ENCODE measurements at places on chromosomes 7 and 10. TPM values are rescaled to one million over a fixed set of nuclear protein-coding genes. Genes with fewer than 3 reads are reported as not detected.

ABLIM1 gene
- total RNA-seq, result 28.7 TPM

MOGAT3 gene
- total RNA-seq, result not detected

NPC1L1 gene
- 0.07 TPM for total RNA-seq

SAP25 gene
- total RNA-seq, result 0.73 TPM

LOXL4 gene
- 1.3 TPM for total RNA-seq

ENO4 gene
- 0.19 TPM for total RNA-seq

ANKRD2 gene
- 2.5 TPM for total RNA-seq

TMEM213 gene
- total RNA-seq, result not detected

TMEM140 gene
- 1.0 TPM for total RNA-seq

NEUROD6 gene
- total RNA-seq, result not detected

AS3MT gene
- total RNA-seq, result 3.3 TPM

CCSER2 gene
- 10.3 TPM for total RNA-seq

SPDYE2B gene
- total RNA-seq, result not detected

PIK3AP1 gene
- 0.36 TPM for total RNA-seq

ITIH5 gene
- total RNA-seq, result 0.08 TPM

HOXA9 gene
- 0.73 TPM for total RNA-seq

DNA2 gene
- total RNA-seq, result 9.7 TPM

UNCX gene
- not detected for total RNA-seq

PSD gene
- total RNA-seq, result 0.41 TPM

HMX3 gene
- total RNA-seq, result not detected

LFNG gene
- 13.6 TPM for total RNA-seq

PALD1 gene
- 6.5 TPM for total RNA-seq

FAM237B gene
- total RNA-seq, result not detected

PANK1 gene
- total RNA-seq, result 5.4 TPM

PTF1A gene
- total RNA-seq, result not detected

SPAG6 gene
- not detected for total RNA-seq

SFR1 gene
- 16.7 TPM for total RNA-seq

EMX2 gene
- not detected for total RNA-seq

C10orf67 gene
- total RNA-seq, result 0.10 TPM

AASS gene
- total RNA-seq, result not detected

ELMO1 gene
- total RNA-seq, result 2.2 TPM

ALOX5 gene
- 0.22 TPM for total RNA-seq

MARVELD1 gene
- total RNA-seq, result 37.2 TPM

AOAH gene
- total RNA-seq, result not detected

CCDC126 gene
- 3.2 TPM for total RNA-seq

ENTPD1 gene
- not detected for total RNA-seq

SLC18A2 gene
- 0.06 TPM for total RNA-seq

CALCR gene
- not detected for total RNA-seq

WDR86 gene
- total RNA-seq, result 0.17 TPM

LLCFC1 gene
- not detected for total RNA-seq

CAV2 gene
- total RNA-seq, result 157 TPM

INTS1 gene
- 50.1 TPM for total RNA-seq

SYT15 gene
- 2.7 TPM for total RNA-seq

PHTF2 gene
- total RNA-seq, result 17.9 TPM
